ENCODE measurements at places on chromosomes 2 and 18.
A peak's percentile ranks its signal among the peaks of the same experiment; 100 is the strongest.

- no peak for DNase-seq
Observed at GRCh38 chr18:29547626-29548025, 1370.7 kb upstream of the CDH2 start.

- no peak for DNase-seq
Observed at GRCh38 chr2:201126308-201127151, 10.6 kb downstream of the CFLAR start.

- DNase-seq, result no peak
Observed at GRCh38 chr2:209459359-209459758, 35.5 kb downstream of the MAP2 start.

DNA sequence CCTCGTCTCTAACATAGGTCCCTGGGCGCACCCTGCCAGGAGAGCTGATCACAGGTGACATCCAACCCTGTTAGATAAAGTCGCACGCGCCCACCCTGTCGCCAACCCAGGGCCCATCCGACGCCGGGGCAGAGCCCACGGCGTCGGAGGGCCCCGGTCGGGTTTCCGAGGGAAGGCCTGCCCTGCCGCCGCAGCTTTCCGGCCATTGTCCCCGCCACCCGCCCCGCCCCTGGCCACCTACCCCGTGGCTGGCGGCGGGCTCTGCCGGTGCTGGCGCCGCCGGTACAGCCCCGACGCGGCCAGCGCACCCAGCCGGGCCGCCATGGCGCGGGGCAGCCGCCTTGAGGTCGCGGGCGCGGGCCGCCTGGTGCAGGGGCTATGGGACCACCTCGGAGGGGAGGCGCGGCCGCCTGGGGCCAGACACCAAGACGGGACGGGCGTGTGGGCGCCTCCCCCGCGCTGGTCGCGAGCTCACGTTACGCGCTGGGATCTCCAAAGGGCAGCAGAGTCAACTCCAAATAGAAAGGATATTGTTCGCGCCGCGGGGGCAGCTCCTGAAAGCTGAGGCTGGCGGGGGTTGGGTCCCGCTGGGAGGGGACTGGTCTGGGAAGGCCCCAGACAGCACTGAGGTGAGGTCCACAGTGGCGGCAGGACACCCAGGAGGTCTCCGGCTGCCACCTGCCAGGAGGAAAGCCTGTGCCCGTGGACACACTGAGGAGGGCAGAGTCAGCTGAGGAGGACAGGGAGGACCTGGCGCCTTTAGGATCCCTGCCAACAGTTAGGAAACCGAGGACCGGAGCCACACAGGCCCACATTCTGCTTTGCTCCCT is 11.1 kb downstream of the LIMS2 start:
- DNase-seq, result peak; percentile 57

DNA sequence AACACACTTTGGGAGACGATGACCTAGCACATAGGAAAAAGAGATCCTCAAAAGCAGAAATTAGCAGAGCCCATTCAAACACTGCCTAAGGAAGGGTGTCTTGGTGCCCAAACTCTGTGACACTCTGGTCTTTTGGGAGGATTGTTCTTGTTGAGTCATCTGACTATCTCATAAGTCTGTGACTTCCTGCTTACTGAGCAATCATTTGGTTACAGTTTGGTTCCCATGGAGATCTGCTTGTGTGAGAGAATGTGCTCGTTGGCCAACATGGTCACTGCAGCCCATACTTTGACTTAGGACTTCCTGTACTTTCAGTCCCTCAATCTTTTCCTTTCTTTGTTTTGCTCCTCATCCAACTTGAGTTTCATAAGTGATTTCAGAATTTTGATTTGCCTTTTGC is 602.9 kb downstream of the NYAP2 start:
- peak; percentile 72 for DNase-seq

GRCh38 chr2:29372185-29372584 is 257.0 kb downstream of the CLIP4 start:
- peak; percentile 48 for DNase-seq

DNA sequence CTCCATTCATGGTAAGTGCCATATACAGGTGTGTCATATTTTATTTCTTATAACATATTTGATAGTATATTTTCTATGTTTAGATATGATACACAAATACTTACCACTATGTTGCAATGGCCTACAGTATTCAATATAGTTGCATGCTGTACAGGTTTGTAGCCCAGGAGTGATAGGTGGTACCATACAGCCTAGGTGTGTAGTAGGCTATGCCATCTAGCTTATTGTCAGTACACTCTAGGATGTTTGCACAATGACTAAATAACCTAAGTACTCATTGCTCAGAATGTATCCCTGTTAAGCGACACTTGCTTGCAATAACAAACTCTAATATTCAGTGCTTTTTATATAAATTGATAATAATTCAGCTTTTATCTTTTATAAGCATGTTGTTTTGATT is 563.1 kb upstream of the LINC00305 start:
- DNase-seq, result peak; percentile 97

DNA sequence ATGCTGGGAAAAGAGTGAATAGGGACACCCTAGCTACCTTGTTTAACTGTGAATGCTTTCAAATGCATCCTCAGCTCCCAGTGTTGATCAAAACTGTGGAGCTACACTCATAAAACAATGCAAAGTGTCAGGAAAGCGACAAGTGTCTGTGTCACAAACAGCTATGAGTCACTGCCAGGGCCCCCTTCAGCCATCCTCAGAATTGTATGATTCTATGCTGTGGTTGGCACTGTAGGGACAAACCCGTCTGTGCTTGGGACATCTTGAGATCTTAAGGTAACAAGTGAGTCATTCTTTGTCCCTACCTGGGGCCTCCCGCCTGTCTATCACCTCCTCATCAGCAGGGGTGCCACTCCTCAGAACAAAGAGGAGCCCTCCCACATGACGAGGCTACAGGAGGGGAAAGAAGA is 42.4 kb downstream of the KLF7 start:
- peak; percentile 71 for DNase-seq

GRCh38 chr2:1099418-1099817 is 148.8 kb downstream of the SNTG2 start:
- no peak for DNase-seq

- peak; percentile 24 for DNase-seq
Observed at GRCh38 chr2:37616677-37617005, 54.8 kb downstream of the CDC42EP3 start.

DNA sequence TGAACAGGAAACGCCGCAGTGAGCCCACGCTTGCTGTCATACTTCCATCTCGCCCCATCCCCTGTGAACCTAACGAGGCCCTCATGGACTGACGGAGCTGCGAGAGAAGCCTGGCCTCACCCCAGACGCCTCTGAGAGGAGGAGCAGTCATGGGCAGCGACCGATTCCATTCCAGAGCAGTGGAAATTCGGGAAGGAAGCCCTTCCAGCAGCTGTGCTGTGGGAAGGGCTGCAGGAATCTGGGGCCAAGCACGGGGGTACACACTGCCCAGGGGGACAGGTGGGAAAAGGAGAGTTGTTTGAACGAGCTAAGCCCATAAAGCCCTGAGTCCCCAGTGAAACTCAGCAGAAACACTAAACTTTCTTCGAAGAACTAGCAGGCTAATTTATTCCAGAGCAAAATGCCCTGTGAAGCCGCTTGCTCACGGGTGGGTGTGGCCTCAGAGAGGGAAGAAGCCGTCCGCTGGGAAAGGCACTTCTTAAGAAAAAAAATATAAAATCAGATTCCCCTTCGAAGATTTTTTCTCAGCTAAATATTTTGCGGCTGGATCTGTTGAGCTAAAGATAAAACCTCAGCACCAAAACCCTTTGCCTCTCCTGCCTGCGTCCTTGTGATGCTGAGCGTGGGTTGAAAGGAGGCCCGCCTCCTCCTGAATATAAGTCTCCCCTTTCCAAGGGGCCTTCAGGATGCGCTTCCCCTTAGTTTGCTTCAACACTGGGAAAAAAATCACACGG is 38.2 kb downstream of the ANKMY1 start:
- no peak for DNase-seq

DNA sequence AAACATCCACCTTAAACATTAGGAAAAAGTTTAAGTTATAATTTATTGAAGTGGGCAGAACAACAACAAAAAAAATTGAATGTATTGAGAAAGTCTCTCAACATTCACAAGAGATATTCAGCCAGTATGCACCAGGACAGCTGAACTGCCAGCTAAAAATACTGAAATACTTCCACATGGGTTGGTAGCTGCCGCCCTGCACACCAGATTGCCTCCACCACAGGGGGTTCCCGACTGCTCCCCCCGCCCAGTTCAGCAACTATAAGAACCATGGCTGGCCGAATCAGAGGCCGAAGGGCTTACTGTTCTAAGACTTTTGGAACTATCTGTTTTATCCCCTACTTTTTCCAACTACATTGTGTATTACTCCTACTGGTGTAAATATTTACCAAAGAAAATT is 150.0 kb upstream of the LRP1B start:
- no peak for DNase-seq

- DNase-seq, result no peak
Observed at GRCh38 chr2:43087413-43087812, 139.0 kb downstream of the ZFP36L2 start.
